ENCODE measurements at places on chromosomes 11 and 22. TPM values are rescaled to one million over a fixed set of nuclear protein-coding genes. Genes with fewer than 3 reads are reported as not detected.

FAM227A gene
- total RNA-seq = 0.47 TPM

PATE2 gene
- not detected for total RNA-seq

LRRC4C gene
- total RNA-seq = not detected

CRYBB2 gene
- total RNA-seq = 0.24 TPM

APLNR gene
- total RNA-seq = 0.08 TPM

MMP3 gene
- total RNA-seq = 0.71 TPM

- no peak overlapping the region for H3K4me3 ChIP-seq
- H3K36me3 ChIP-seq = peaks cover 8% of the 10 kb centered on the region
- H3K27me3 ChIP-seq = no peaks in the 10 kb centered on the region
- H3K4me1 ChIP-seq = no peaks in the 10 kb centered on the region
- H3K27ac ChIP-seq = no peak overlapping the region
- no peak for DNase-seq
Measured at GRCh38 chr11:12735262-12735661, 61.0 kb downstream of the TEAD1 start.

DNA sequence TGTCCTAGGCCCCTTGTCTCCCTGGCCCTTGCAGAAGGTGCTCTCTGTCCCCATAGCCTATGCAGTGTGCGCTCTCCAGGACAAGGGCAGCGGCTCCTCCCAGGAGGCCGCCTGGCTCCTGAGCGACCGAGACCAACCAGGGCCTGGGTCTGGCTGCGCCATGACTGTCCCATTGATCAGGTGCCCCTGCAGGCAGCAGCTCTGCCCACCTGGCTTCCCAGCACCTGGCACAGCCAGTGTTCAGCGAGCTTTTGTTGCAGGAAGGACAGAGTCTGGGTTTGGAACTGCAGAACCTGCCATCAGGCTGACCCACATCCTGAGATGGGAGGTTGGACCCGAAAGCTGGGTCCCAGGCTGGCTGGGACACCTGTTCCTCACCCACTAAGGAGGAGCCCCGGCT is 1001.1 kb downstream of the BRD1 start:
- H3K36me3 ChIP-seq = no peaks in the 10 kb centered on the region
- H3K27ac ChIP-seq = no peak overlapping the region
- H3K4me1 ChIP-seq = no peaks in the 10 kb centered on the region
- H3K27me3 ChIP-seq = peaks cover 35% of the 10 kb centered on the region

DNA sequence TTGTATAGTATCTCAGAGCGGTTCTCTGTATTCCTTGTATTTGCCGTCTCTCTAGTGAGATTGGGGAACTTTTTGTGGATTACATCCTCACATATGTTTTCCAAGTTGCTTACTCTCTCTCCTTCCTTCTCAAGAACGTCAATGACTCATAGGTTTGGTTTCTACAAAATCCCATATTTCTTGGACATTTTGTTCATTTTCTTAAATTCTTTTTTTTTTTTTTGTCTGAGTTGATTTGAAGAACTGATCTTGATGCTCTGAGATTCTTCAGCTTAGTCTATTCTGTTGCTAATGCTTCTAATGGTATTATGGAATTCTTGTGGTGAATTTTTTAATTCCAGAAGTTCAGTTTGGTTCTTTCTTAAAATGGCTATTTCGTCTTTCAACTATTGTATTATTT is 28.4 kb upstream of the SLN start:
- H3K4me3 ChIP-seq = no peak overlapping the region
- no peaks in the 10 kb centered on the region for H3K36me3 ChIP-seq
- H3K4me1 ChIP-seq = peaks cover 8% of the 10 kb centered on the region
- DNase-seq = no peak

- H3K36me3 ChIP-seq = no peaks in the 10 kb centered on the region
- no peak overlapping the region for H3K4me3 ChIP-seq
- H3K27me3 ChIP-seq = peaks cover 19% of the 10 kb centered on the region
- H3K4me1 ChIP-seq = no peaks in the 10 kb centered on the region
Measured at GRCh38 chr22:22075382-22076163, 93.0 kb upstream of the TOP3B start.

DNA sequence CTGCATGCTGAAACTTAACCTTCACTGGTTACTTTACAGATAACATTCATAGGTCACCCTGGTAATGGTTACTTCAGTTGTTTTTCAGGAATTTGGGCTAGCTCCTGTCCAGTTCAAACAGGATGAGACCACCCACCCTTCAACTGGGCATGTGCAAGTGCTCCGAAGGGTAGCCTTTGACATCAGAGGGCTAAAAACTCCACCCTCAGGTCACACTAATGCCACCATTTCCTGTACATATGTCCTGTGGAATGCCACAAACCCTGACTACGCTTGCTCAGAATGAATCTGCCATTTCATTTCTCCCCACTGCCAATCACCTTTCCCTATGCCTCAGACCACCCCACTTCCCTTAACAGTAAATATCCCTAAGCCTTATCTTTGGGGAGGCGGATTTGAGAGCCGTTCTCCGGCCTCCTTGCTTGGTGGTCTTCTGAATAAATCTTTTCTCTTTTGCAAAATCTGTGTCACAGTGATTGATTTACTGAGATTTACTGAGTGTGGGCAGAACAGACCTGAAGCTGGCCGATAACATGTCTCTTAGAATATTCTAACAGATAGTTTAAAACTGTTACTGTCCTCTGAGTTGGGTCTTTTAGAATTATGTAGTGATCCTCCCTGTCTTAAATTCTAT is 25.4 kb upstream of the FXYD2 start:
- H3K27ac ChIP-seq = no peak overlapping the region
- H3K4me1 ChIP-seq = 0 out of 2 replicates have a peak, but pooled peaks cover 5% of the 10 kb centered on the region
- H3K27me3 ChIP-seq = no peaks in the 10 kb centered on the region
- H3K4me3 ChIP-seq = no peak overlapping the region
- no peaks in the 10 kb centered on the region for H3K36me3 ChIP-seq
- DNase-seq = no peak

GRCh38 chr11:108170184-108170583 is 48.8 kb downstream of the ACAT1 start:
- no peak overlapping the region for H3K4me3 ChIP-seq
- no peaks in the 10 kb centered on the region for H3K27me3 ChIP-seq
- H3K4me1 ChIP-seq = no peaks in the 10 kb centered on the region
- peaks cover 54% of the 10 kb centered on the region for H3K36me3 ChIP-seq

- H3K4me1 ChIP-seq = peaks cover 7% of the 10 kb centered on the region
- no peak for DNase-seq
- no peak overlapping the region for H3K4me3 ChIP-seq
Measured at GRCh38 chr11:47591764-47592163, 2.4 kb downstream of the C1QTNF4 start.

DNA sequence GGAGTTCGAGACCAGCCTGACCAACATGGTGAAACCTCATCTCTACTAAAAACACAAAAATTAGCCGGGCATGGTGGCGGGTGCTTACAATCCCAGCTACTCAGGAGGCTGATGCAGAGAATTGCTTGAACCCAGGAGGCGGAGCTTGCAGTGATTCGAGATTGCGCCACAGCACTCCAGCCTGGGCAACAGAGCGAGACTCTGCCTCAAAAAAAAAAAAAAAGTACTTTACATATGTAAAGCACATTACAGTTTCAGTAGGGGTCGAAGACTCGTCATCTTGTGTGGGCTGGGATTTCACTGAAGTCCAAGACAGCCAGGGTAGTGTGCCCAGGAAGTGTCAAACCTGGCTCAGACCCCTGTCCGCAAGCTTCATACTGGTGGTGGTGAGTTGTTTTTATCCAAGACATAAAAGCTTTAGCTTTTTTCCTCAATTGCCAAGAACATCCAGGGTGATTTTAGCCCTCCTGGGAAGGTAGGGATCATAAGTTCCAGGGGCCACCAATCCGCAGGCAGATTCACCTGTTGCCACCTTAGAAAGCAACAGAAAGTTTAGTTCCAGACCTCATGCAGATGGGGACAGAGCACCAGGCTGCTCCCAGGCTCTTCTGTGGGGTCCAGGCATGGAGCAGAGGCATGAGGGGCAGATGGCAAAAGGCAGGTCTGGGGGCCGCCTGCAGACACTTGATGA is 21.6 kb upstream of the ADORA2A start:
- no peak overlapping the region for H3K4me3 ChIP-seq
- no peak overlapping the region for H3K27ac ChIP-seq
- H3K36me3 ChIP-seq = peaks cover 16% of the 10 kb centered on the region
- H3K27me3 ChIP-seq = no peaks in the 10 kb centered on the region
- H3K4me1 ChIP-seq = peaks cover 13% of the 10 kb centered on the region
- no peak for DNase-seq

GRCh38 chr22:16818538-16818937 is 6.7 kb downstream of the XKR3 start:
- H3K36me3 ChIP-seq = no peaks in the 10 kb centered on the region
- no peaks in the 10 kb centered on the region for H3K27me3 ChIP-seq
- H3K4me1 ChIP-seq = no peaks in the 10 kb centered on the region

DNA sequence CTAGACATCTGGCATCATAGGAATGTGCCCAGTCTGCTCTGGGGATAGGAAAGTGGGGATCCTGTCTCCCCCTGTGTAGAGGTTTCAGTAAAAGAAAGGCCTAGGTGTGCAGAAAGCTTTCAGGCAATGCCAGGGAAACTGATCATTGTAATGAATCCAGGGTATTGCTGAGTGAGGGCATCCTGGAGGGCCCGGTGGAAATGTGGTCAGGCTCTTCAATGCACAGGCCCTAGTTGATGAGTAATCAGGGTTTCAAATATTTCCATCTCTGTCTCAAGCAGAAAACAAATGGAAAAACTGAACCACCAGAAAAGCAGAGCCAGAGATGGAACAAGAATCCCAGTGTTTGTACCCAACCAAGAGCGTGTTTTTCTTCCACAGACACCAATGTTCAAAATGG is 2.0 kb downstream of the CD3E start:
- no peaks in the 10 kb centered on the region for H3K27me3 ChIP-seq
- no peak overlapping the region for H3K27ac ChIP-seq
- H3K36me3 ChIP-seq = no peaks in the 10 kb centered on the region
- H3K4me3 ChIP-seq = no peak overlapping the region
- no peak for DNase-seq
- no peaks in the 10 kb centered on the region for H3K4me1 ChIP-seq
